ENCODE measurements at places on chromosomes 7 and 10. TPM values are rescaled to one million over a fixed set of nuclear protein-coding genes. Genes with fewer than 3 reads are reported as not detected.

DNA sequence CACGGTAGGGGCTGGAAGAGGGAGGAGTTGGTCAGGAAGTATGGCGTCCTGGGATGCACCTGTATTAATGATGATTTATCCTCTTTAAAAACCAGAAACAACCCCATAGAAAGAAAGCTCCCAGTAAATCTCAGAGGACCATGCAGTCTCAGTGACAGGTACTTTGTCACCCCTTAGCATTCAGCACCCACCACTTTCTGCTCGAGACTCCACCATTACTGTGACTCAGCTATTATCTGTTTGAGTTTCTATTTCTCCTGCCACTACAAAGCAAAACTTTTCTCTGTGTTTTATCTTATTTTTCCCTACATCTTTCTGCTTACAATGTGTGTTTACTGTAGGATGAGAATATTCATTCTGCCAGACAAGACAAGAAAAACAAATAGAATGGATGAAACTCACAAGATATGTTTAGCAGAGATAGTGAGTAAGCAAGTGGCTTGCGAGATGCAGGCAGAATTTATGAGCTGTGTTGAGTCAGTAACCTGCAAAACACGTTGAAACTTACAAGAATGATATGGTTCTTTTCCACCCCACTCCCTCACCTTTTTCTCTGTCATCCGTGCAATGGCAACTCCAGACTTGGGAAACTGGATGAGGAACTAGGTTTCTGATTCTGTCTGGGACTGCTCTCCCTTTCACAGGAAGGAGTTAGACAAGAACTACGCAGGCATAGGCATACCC is 127.1 kb downstream of the AOAH start:
- DNase-seq: no peak

DNA sequence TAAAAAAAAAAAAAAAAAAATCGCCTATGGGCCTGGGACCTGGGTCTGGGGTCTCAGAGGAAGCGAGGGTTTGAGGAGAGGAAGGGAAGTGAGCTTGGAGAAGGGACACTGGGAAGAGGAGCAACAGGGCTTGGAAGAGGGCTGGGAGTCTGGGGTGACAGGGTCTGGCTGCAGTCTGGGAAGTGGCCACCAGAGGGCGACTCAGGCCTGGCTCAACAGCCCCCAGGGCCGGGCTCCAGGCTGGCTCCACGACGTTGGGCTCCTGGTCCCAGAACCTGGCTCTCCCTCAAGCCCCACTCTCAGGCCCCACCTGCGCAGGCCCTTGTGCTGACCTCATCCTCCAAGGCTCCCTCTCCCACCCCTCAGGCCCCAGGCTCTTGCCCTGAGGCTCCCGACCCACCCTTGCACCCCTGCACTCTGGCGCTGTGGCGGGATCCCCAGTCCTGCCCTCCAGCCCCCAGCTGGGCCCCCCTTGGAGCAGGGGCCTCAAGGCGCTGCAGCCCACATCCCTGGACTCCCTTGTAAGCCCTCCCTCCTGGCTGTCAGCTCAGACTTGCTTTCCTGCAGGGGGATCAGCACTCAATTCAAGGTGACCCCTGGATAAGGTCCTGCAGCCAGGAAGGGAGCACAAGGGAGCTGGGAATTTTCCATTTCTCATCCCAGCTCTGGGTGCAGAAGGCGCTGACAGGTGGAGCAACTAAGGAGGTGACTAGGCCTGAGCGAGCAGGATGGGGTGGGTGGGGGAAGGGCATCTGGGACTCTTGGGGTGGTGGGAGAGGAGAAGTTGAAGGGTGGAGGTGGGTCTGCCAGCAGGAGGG is 5.4 kb upstream of the SPACDR start:
- peak; percentile 91 for DNase-seq

The GPR146 gene
- total RNA-seq: 4.5 TPM

The PPP1R17 gene
- total RNA-seq: not detected

Measured in natural killer cell (primary cell).